ENCODE measurements at places on chromosomes 6 and 20.

DNA sequence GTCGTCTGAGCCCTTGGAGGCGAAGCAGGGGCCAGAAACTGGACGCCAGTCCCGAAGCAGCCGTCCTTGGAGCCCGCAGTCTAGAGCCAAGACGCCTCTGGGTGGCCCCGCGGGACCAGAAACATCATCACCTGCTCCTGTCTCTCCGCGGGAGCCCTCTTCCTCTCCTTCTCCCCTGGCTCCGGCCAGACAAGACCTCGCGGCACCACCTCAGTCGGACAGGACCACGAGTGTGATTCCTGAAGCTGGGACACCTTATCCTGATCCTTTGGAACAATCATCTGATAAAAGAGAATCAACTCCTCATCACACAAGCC is 416 bp downstream of the RSPH4A start:
- DNase-seq = no peak

GRCh38 chr6:33722103-33722623 is 10.7 kb upstream of the UQCC2 start:
- DNase-seq = no peak

GRCh38 chr6:133705731-133706130 is 183.2 kb upstream of the TCF21 start:
- no peak for DNase-seq

GRCh38 chr6:159440349-159440748 is 252.7 kb downstream of the SOD2 start:
- no peak for DNase-seq

GRCh38 chr6:74434171-74434570 is 738.2 kb downstream of the CD109 start:
- no peak for DNase-seq

GRCh38 chr6:144193181-144193580 is 42.9 kb downstream of the STX11 start:
- DNase-seq = no peak

DNA sequence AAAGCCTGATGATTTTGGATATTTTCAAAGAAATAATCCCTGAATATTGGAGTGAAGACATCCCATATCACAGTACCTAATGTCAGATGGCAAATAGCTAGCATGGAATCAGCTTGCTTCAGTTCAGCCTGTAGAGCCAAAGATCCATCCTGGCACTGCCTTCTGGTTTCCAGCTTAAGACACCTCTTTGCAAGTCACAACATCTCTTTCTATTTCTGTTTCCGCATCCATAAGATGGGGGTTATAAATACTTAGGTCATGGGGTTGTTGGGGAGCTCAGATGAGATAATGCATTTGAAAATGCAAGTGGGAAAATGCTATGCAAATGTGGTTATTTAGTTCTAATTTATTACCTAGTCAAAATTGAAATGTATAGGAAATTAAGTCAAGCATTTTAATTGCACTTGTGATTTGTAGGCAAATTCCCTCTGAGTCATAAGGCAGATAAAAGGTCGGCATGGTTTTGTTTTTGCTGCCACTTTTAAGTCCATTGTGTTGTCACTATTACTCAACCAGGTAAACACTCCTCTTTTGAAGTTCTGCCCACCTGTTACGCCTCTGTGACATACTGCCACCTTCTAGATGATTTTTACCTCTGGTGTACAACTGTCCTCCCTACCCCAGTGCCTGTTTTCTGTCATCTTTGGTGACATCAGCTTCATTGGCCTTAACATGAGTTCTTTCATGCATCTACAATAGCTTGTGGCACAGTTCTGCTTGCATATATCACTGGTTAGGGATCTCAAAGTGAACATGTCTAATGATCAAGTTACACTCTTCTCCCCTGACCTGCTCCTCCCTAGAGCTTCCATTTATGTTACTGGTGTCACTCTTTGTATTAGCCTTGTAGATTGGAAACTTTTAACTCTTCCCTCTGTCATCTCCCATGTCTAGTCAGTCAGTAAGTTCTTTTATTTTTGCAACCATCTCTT is 96.6 kb downstream of the CDKAL1 start:
- no peak for DNase-seq

DNA sequence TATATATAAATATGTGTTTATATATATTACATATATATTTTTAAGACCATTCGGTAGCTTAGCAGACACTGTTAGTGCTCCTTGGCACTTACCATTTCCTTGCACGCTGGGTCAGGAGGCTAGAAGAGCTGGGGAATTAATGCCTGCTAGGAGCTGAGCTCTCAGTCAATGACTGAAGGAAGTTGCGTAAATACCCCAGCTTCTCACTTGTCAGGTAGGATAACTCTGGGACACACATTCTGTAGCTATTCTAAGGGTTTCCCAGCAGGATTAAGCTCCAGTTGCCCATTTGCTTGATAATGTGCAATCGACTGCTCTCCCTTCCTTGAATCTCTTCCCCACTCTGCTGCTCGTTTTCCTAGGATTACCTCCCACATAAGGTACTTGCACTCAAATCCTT is 15.7 kb upstream of the DNAAF9 start:
- DNase-seq = no peak

- no peak for DNase-seq
Observed at GRCh38 chr6:137728386-137729349, 138.4 kb upstream of the TNFAIP3 start.

GRCh38 chr6:167695831-167696230 is 130.9 kb upstream of the AFDN start:
- DNase-seq = no peak

DNA sequence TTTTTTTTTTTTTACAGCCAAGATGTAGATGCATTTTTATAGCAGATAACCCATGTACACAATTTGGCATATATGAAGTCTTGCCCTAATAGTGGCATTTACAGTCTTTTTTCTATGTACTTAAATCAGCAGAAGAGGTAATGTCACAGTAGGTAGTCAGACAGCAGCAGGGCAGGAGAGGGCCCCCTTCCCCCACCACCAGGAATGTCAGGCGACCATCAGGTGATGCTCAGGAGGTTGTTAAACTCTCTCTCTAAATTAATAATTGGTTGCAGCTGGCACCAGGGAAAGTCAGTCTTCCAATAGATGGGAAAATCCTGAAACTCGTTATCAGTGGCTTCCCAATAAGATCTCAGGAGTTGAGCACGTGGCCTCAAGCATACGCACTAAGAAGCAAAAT is 188.0 kb upstream of the ADGRB3 start:
- no peak for DNase-seq

- no peak for DNase-seq
Observed at GRCh38 chr6:35047265-35048011, 93.7 kb downstream of the TCP11 start.

DNA sequence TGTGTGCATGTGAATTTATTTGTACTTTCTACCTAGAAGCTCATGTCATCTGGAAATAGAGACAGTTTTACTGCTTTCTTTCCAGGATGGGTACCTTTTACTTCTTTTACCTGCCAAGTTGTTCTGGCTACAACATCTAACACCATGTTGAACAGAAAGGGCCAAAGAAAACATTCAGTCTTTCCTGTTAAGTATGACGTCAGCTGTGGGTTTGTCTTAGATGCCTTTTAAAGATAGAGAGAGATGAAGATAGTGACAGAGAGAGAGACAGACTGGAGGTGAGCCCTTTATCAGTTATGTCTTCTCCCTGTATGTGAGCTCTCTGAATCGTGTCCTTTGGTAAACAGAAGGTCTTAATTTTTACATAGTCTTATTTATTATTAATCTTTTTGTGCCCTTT is 3.4 kb upstream of the DACT2 start:
- DNase-seq = no peak

DNA sequence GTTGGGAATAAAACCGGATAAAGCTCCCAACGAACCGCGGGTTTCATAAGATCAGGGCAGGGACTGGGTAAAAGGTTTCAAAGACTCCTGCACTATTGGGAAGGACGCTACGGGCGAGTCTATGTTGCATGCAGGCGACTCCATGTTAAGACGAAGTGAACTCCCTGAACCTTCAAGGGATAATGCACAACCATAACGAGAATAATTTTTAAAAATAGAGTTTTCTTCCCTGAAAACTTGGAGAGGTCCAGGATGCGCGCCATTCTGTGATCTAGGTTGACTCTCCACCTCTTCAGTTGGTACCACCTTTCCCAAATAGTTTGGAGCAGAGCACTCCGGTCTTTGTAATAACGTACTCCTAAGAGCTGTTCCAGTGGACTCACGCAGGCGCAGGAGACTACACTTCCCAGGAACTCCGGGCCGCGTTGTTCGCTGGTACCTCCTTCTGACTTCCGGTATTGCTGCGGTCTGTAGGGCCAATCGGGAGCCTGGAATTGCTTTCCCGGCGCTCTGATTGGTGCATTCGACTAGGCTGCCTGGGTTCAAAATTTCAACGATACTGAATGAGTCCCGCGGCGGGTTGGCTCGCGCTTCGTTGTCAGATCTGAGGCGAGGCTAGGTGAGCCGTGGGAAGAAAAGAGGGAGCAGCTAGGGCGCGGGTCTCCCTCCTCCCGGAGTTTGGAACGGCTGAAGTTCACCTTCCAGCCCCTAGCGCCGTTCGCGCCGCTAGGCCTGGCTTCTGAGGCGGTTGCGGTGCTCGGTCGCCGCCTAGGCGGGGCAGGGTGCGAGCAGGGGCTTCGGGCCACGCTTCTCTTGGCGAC is at the start of gene TPX2:
Gene TPX2 (plus strand): TSS at position 562 of the 821 bp plus-strand sequence. CDS start 18,187 bp downstream, outside the sequence.
- peak; percentile 96 for DNase-seq

GRCh38 chr6:24925661-24926060 is 10.1 kb downstream of the RIPOR2 start:
- DNase-seq = no peak

GRCh38 chr6:95723638-95724037 is 146.3 kb downstream of the MANEA start:
- no peak for DNase-seq

GRCh38 chr6:90413867-90414266 is 117.2 kb upstream of the BACH2 start:
- DNase-seq = no peak

DNA sequence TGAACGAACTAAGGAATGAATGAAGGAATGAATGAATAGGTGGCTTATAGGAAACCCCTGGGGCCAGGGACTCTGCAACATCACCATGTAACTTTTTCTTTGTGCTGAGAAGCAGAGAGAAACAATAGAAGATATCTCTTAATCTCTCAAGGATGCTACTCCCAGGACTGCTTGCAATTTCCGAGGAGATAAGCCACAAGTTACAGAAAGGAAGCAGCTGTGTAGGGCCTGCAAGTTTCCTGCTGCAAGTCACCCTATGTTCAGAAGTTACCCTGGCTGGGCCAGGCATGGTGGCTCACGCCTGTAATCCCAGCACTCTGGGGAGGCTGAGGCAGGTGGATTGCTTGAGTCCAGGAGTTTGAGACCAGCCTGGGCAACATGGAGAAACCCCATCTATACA is 7.3 kb upstream of the MAVS start:
- DNase-seq = no peak

DNA sequence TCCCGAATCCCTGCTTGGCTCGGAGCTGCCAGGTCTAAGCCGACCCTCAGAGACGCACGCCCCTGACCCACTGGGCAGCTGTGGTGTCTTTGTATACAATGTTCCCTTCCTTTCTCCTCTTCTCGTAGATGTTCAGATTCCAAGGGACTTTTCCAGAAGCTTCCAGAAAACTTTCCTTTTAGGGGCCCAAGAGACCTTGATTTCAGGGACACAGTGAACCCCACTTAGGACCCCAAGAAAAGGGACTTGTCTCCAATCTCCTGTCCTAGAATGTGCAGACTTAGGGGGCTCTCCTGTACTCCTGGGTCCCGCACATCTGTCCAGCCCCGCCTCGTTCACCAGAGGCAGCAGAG is 103.5 kb downstream of the EDN3 start:
- DNase-seq = no peak

GRCh38 chr6:139144490-139145085 is 9.7 kb downstream of the HECA start:
- DNase-seq = no peak

GRCh38 chr20:62138204-62138543 is 5.0 kb downstream of the PSMA7 start:
- DNase-seq = no peak

- DNase-seq = no peak
Observed at GRCh38 chr6:168385037-168385759, 55.8 kb upstream of the SMOC2 start.

DNA sequence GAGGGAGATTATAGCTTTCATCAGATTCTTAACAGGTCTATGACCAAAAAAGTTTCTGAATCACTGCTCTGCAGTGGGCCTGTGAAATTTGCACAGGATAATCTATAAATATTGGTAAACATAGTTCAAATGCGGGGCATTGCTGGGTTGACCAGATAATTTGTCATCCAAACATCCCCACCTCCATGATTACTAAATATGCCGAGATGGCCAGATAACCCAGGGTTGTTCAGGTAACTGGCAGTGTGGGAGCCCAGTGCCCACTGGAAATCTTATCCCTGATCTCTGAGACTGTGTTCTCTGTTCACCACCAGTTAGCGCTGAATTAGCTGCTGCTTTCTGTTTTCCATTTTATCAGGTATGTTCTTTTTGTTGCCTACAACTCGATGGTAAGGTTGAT is 21.4 kb downstream of the PTK7 start:
- no peak for DNase-seq

DNA sequence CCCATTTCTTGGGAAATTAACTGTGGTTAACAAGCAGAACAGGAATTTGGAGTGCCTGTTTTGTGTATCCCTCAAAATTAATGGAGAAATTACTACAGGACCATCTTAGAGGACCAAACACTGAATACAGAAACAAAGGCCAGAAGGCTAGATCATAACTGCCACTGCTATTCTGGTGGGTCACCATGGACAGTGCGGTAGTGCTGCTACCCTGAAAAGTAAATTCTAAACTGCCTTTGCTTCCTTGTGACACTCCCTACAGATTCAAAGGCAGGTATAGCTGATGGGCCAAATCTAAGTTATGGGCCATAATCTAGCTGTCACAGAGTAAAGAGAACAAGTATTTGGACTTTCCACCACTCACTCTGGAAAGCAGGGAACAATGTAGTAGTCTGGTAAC is 575.8 kb upstream of the ADGRB3 start:
- DNase-seq = no peak

DNA sequence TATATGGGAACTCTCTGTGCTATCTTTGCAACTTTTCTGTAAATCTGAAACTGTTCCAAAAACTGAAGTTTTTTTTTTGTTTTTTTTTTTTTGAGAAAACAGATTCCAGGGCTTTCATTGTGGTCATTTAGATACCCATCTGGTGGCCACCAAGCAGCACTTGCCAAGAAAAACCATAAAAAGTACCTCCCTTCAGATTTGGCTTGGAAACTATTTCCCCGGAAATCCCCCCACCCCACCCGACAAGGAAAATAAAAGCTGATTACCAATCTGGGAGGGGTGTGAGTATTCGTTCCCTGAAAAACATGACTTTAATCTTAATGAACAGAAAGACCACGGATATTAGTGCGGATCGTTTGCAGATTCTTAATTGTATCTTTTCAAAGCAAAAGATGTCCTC is 1.9 kb downstream of the NFATC2 start:
- no peak for DNase-seq

DNA sequence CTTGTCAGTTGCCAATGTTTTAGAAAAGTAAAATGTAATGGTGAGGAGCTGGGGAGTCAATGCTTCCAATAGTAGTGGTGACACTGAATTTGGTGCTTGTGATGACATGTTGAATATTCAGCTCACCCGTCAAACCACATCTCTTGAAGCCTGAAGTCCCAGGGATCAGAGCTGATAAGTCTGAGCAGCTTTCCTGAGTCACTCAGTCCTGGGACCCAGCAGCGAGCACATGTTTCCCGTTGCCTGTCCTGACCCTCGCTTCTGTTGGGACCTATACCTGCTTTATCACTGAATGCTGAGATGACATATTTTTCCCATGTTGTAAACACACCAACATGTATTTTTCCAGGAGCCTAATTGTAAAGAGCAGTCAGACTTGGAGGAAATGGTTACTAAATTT is 693.6 kb downstream of the QKI start:
- DNase-seq = no peak

- DNase-seq = no peak
Observed at GRCh38 chr6:157186785-157187181, 136.5 kb downstream of the TMEM242 start.

Data from amygdala (tissue), 56 donors.